ENCODE measurements at places on chromosomes 3 and 15.

- peak; percentile 81 for DNase-seq
Observed at GRCh38 chr3:159252772-159253384, 451.0 kb downstream of the MFSD1 start.

DNA sequence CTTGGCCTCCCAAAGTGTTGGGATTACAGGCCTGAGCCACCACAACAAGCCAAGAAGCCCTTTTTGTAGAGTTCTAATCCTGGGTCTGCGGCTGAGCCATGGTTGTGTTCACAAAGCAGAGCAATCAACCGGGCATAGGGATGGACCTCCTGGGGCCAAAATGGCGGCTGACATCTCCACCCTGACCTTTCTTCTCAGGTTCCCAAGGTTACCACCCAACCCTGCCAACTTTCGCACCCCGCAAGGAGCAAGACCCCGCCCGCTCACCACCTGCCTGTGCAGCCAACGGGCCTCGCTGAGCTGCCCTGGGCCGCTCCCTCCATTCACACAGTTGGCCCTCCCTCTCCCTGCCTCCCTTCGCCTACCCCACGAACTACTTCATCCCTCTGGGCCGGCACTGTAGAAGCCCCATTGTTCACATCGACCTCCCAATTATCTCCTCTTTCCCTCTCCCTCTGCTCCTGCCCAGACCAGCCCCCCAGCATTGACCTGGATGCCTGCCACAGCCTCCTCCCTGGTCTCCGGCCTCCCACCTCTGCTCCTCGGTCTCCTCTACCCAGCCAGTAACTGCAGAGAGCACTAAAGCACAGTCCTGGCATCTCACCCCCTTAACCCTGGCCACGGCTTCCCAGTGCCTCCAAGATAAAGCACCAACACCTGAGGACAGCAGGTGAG lies 62.0 kb upstream of the TFRC start:
- DNase-seq: no peak

DNA sequence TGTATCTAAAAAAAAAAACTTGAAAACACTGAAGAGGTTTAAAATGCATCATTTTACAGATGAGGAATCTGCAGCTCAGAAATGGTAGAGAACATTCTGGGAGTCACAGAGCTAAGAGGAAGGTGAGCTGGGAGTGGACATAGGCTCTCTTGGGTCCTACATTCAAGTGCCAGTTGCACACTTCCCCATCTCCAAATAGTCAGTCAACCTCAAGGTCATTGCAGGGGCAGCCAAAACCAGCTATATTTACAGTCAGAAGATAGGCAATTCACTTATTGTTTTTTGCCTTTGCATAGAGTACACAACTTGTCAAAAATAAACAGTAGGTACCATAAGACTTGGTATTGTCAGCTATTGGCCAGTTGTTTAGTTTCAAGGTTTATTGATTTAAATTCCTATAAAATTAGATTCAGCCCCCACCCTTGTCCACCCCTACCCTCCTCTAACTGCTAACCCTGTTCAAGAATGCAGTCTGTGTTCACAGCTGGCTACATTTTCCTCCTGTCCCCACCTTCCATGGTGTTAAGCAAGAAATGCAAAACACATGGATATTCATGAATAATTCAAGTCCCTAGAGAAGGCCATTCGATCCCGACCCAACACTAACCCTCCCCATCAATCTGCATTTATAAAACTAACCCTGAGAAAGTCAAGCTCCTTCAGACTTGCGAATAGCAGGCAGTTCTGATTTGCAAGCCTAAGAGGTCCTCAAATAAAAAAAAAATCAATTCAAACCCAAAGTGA lies 567.0 kb upstream of the MCTP2 start:
- no peak for DNase-seq

DNA sequence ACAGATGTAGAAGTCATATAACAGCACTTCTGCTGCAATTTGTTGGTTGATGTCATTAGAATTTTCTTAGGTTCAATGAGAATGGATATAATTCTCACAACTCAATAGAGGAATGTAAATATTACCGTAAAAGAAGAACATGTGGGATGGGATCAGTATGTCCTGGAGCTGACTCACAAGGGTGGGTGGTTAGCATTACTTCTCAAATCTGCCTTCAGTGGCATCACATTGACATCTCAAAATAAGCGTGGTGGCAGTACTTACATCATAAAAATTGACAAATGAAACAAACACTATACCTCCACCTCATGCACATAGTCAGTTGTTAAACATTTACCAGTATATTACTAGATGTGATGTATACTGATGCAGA lies 1068.0 kb upstream of the CADM2 start:
- DNase-seq: no peak

DNA sequence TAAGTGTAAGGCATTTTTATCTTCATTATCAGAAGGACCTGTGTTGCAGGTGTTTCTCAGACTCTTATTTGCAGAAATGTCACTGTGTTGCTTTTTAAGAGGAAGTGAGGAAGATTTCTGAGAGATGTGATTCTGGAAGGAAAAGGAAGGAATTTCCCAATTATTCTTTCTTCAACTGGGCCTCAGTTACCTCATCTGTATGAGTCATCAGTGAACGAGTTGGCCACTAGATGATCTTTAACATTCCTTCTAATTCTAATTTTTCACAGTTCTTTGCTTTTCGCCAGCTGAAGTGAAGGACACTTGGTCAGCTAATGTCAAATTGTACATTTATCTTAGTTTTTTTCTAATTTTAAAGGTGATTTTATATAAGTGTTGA lies 28.9 kb downstream of the CLEC3B start:
- DNase-seq: peak; percentile 79

- DNase-seq: peak; percentile 60
Observed at GRCh38 chr15:84821501-84822021, 4.4 kb downstream of the ALPK3 start.

DNA sequence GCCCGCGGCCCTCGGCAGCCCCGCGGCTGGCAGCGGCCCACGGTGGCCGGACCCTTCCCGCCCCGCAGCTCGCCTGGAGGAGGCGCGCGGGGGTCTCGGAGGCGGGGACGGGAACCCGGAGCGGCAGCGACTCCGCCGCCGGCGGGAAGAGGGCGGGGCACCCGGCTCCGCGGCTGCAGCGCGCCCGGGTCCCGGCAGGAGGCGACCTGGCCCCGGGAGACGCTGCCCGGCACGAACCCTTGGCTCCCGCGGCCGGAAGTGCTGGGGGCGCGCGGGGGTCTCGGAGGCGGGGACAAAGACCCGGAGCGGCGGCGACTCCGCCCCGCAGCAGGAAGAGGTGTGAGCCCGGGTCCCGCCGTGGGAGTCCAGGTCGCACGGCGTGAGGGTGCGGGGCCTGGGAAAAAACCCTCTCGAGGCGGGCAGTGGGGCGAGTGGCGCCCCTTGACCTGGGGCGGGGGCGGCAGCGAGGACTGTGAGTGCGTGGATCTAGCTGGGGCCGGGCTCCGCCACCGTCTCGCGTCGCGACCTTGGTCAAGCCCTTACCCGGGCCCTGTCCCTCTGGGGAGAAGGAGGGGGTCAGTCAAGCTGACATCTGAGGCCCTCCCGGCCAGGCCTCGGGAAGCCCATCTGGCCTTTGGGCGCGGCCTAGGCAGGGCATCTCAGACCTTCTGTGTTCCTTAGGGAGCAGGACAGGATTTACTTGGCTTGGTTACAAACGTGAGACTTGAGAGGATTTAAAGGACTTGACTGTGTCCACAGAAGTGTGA lies at the start of gene CIB2:
TSS of gene CIB2 (minus strand) at position 151 of the 767 bp plus-strand sequence. CDS start 230 bp downstream, outside the sequence.
- peak; percentile 53 for DNase-seq

Measured in fibroblast of pulmonary artery (primary cell).